Panc1 (cell line): ENCODE measurements at places on chromosomes 5 and 9.

DNA sequence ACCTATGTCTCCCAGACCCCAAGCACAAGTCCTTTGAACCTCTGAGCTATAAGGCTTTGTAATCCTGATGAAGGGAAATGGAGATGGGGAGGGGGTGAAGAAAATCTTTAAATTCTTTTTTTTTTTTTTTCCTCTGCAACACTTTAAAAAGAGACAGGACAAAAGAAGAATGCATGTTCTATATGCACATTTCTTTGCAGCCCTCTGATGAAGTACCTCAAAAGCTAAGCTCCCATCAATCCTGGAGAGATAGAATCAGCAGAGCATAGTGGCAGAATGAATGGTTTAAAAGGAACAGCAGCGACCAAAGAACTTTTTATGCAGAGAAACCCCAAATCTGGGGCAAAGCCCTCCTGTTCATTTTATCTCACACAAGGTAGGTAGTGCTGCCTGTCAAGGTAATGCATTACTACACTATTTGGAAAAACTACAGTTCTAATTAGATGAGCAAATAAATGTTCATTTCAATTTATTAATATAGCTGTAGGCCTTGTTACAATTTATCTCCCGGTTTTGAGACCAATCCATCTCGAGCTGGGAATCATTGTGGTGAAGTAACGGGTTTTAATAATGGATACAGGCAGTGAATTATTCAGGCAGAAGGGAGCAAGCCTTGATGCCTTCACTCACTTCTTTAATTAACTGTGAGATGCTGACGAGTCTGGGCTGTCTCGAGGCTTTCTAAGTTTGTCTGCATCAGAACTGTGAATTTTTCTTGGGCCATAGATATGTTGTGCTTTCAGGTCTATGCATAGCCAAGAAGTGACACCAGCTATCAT, 173.5 kb upstream of the ZNF608 start:
- DNase-seq, result no peak

- DNase-seq, result no peak
Observed at GRCh38 chr9:21709464-21710058, 92.9 kb upstream of the MTAP start.

- no peak for DNase-seq
Observed at GRCh38 chr5:50299896-50300295, 141.2 kb downstream of the EMB start.

DNA sequence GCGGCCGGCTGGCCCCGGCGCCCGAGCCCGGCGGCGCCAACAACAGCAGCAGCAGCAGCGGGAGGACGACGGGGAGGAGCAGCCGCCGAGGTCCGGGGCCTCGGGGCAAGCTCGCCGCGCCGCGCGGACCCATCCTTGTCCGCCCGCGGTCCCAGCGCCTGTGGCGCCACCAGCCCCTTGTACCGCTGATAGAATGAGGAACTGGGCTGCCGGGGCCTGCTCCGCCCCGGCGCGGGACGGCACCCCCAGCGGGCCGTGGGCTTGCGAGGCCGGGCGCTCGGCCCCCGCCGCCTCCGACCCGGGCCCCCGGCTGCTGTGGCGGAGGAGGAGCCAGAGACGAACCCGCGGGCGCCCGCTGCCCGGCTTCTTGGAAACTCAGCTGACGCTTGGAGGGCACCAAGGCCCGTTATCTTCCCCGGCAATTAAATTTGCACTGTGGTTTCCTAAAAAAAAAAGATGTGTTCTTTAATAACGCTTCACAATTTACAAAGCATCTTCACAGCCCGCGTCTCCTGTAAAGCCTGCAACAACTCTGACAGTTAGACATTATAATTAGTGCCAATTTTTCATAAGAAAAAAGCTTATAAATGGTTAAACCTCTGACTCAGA, at the start of gene ARSB:
Gene ARSB, minus strand, starts transcription at position 195 of the 609 bp plus-strand sequence. Its CDS starts 62 bp downstream, at position 133.
- DNase-seq, result no peak

DNA sequence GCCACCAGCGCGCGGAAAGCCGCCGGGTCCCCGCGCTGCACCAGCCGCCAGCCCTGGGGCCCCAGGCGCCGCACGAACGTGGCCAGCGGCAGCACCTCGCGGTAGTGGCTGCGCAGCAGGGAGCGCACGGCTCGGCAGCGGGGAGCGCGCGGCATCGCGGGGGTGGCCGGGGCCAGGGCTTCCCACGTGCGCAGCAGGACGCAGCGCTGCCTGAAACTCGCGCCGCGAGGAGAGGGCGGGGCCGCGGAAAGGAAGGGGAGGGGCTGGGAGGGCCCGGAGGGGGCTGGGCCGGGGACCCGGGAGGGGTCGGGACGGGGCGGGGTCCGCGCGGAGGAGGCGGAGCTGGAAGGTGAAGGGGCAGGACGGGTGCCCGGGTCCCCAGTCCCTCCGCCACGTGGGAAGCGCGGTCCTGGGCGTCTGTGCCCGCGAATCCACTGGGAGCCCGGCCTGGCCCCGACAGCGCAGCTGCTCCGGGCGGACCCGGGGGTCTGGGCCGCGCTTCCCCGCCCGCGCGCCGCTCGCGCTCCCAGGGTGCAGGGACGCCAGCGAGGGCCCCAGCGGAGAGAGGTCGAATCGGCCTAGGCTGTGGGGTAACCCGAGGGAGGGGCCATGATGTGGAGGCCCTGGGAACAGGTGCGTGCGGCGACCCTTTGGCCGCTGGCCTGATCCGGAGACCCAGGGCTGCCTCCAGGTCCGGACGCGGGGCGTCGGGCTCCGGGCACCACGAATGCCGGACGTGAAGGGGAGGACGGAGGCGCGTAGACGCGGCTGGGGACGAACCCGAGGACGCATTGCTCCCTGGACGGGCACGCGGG, at the start of gene TERT:
Gene TERT, minus strand, starts transcription at position 234 of the 815 bp plus-strand sequence. Its CDS starts 79 bp downstream, at position 155.
- no peak for DNase-seq

DNA sequence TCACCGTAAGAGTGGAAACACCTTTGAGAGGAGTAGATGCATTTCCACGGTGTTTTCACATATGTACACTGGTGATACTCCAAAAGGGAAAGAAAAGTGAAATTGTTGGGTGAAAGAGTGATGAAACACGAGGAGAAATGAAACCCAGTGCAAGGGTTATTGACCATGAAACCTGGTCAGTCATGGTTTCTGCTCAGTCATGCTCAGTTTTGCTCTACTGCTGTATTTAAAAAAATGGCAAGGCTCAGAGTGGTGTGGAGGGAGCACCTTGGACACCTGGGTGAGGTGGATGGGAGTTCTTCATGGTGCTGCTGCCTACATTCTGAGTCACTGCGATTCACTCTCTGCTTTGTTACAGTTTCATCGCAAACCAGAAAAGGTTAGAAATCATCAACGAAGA, 32.3 kb downstream of the NTRK2 start:
- no peak for DNase-seq

DNA sequence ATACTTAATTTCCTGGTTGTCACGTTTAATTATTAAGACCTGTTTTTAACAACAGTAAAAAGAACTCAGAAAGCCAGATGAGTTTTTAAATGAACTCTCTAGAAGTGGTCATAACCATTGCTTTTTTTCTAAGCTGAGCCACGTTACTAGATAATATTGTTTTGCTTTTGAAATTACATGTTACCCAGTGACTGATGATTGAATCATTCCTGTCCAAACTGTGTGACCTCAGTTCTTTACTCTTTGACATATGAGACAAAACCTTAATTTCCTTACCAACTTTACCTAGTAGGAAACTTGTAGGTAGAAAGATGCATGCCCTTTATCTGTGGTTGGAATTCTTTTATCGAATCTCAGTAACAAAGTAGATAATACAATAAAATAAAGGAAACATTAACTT, 411.7 kb downstream of the SH3GL2 start:
- DNase-seq, result no peak

DNA sequence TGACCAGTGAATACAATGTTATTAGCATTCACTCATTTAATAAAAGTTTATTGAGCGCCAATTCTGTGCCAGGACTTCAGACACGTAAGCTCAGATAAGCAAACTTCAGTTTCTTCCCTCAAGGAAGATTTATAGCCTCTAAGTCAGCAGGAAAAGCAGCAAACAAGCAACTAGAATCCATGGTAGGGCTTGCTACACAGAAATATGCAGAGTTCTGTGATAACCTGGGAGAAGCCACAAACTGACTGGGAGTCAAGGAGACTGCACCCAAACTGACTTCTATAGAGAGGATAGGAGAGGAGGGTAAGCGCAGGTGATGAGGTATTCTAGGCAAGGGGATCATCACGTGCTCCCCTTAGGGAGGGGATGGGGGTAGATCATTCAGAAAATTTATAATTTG, 1.4 kb upstream of the OGN start:
- DNase-seq, result no peak

GRCh38 chr9:31253800-31254762, 1130.4 kb upstream of the ACO1 start:
- DNase-seq, result no peak

- no peak for DNase-seq
Observed at GRCh38 chr5:72543365-72543764, 36.2 kb upstream of the ZNF366 start.

DNA sequence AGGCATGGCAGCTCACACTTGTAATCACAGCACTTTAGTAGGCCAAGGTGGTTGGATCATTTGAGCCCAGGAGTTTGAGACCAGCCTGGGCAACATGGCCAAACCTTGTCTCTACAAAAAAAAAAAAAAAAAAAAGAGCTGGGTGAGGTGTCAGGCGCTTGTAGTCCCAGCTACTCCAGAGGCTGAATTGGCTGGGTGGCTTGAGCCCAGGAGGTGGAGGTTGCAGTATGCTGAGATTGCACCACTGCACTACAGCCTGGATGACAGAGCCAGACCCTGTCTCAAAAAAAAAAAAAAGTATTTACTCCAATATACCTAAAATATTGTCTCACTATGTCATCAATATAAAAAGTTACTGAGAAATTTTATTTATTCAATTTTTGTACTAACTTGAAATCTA, 2.8 kb downstream of the SCAI start:
- no peak for DNase-seq

- no peak for DNase-seq
Observed at GRCh38 chr5:116242343-116242742, 157.5 kb downstream of the COMMD10 start.
